ENCODE measurements at places on chromosomes 3 and 15.

- DNase-seq: no peak
Measured at GRCh38 chr15:82570721-82571508, 30.7 kb upstream of the RPS17 start.

DNA sequence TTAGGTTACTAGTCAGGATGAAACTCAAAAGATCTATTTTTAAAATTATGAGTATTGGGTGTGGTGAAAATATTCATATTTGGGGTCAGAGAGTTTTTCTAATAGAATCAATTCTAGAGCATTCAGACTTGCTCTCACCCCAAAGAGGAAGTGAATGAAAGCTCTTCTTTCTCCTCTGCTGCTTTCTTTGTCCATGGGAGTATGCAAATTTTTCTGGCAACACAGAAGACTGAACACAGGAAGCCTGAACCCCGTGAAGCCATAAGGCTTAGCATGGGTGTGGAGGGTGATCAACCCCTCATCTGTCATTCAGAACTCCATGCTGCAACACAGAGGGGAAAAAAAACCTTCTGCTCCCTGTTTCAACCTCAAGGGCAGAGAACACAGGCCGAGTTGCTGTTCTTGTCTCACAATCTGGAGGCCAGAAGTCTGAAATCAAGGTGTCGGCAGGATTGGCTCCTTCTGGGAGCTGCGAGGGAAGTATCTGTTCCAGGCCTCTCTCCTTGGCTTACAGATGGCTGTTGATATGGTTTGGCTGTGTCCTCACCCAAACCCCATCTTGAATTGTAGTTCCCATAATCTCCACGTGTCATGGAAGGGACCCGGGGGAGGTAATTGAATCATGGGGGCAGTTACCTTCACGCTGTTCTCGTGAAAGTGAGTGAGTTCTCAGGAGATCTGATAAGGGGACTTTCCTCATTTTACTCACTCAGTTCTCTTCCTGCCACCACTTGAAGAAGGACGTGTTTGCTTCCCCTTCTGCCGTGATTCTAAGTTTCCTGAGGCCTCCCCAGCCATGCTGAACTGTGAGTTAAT lies 33.7 kb upstream of the CD47 start:
- DNase-seq: peak; percentile 54

- no peak for DNase-seq
Measured at GRCh38 chr15:62444104-62445022, 279.3 kb upstream of the C2CD4B start.

DNA sequence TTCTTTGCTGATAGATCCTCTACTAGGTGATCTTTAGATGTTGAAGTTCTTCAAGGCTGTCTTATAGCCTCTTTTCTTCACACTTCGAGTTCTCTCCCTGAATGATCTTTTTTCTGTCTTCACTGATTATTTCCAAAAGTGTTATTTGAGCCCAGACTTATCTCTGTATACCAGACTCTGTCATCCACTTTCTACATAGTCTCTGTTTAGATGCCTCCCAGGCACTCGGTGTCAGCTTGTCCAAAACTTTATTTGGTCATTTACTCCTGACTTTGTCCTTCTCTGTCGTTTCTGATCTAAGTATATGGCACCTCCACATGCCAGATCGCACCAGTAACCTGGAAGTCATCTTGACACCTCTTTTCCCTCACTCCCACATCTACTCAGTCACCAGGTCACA lies 27.6 kb downstream of the KLHL18 start:
- DNase-seq: no peak

- DNase-seq: no peak
Measured at GRCh38 chr3:14513566-14514322, 26.4 kb downstream of the GRIP2 start.

- DNase-seq: no peak
Measured at GRCh38 chr3:43854916-43855315, 164.2 kb downstream of the ABHD5 start.

GRCh38 chr15:35362195-35362829 lies 183.7 kb downstream of the DPH6 start:
- DNase-seq: no peak

DNA sequence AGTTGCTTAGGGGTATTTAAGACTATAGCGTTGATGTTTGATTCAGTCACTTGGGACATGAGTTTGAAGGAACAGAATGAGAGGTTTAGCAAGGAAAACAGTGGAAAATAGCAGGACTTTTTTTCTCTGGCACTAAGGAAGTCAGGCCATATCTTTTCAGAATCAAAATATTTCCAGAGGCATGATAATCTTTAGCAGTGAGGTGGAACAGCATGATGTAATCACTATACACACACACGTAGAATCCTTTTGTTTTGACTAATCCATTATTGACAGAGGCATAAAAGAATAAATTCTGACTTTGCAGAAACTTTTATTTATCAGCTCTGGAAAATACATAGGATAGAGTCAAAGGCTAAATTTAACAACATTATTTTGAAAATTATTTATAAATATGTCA lies 174.1 kb downstream of the ZPLD1 start:
- no peak for DNase-seq

- DNase-seq: peak; percentile 98
Measured at GRCh38 chr15:84653910-84654688, at the start of gene WDR73. Gene WDR73, minus strand, starts transcription at chr15:84654283. Its CDS starts 9 bp downstream, at chr15:84654274.

DNA sequence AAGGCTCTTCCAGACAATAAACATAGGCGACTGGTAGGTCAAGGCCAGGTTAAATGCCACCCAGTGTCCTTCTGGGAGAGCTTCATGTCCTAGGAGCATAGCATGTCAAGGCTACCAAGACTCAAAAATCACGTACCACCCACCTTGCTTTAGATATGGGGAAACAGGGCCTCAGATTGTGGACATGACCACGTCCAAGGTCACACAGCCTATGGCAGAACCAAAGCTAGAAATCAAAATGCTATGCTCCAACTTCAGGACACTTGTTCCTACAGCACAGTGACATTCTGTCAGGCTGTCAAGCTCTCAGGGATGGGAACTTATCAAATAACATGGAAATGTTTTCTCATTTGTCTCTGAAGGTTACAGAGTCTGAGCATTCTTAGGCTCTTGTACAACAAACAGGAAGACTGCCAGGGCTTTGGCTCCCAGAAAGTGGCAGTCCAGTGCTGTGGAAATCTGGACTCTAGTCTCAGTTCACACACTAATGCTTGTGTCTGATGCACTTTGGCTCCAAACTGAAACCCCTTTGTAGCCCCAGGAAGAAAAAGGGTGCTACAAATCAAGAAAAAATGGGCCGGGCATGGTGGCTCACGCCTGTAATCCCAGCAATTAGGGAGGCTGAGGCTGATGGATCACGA lies 170.4 kb upstream of the LPP start:
- no peak for DNase-seq

GRCh38 chr3:49358884-49359225 lies 702 bp upstream of the GPX1 start:
- no peak for DNase-seq

DNA sequence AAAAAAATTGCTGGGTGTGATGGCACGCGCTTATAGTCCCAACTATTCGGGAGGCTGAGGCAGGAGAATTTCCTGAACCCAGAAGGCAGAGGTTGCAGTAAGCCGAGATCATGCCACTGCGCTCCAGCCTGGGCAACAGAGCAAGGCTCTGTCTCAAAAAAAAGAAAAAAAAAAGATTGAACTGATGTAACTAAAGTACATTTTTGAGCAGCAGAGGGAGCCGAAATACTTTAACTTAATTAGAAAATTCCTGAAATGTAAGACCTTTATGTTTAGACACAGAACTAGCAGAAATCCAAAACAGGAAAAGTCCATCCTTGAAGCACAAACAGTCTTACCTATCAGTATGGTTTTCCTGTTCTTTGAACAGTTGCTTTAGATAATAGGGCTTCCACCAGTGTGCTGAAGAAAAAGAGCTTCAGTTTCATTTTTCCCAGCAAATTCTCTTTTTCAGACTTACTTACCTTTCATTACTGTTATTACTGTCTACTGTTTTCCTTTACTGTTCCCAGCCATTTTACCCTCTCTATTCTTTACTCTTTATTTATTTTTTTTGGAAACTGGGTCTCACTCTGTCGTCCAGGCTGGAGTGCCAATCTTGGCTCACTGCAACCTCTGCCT lies 33.4 kb upstream of the ZNF609 start:
- DNase-seq: no peak

GRCh38 chr3:123859177-123859576 lies 25.0 kb downstream of the MYLK start:
- DNase-seq: no peak

DNA sequence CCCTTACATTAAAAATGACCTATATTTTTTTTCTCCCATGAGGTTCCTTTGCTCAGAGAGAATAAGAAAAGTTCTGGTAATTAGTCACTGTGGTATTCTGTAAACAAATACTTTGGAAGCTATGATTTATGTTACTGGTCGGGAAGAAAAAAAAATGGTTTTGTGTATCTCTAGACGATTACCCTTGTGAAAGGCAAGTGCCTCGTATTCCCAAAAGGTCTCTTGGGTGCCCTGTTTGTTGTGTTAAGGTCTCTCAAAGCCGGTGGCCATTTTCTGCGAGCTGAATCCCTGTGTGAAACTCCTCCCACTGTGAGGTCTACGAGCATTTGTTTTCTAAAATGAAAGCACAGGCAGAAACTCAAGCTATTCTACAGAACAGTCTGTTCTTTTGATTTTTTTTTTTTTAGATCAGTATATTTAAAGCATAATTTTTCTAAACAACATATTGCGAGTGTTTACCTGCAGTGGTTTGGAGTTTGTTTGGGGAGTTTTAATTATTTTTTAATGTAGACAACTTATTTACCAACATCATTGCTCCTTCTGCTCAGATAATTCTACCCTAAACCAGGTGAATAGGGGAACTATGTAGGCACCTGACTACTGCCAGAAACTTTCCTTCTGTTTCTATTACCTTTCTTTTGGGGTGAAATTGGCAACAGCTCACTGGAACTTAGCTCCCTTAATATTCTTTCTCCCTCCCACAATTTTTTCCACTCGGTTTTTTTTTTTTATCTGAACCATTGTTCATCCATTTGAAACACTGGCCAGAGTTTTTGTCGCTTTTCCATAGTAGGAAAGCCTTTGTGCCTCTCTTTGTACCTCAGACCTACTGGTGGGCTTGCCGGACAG lies 44.0 kb downstream of the ZBTB38 start:
- peak; percentile 28 for DNase-seq

- no peak for DNase-seq
Measured at GRCh38 chr3:97021778-97022177, 207.4 kb downstream of the EPHA6 start.

DNA sequence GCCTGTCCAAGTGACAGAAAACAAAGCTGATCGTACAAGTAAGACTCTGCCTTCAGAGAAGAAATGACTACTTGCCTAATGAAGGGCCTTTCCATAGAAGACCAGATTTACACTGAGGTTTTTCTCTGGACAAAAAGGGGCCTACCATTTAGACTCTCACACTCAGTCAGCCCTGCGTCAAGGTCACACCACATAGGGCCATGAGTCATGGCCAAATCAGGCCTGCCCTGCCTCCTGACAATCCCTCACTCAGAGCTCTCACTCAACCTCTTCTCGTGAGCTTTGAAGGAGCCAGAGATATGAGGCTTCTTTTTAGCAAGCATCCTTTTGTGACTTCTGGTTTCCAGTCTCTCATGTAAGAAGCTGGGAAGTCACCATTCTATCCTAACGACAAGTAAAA lies 68.1 kb upstream of the NMNAT3 start:
- no peak for DNase-seq

- DNase-seq: no peak
Measured at GRCh38 chr3:190492129-190492528, 21.8 kb upstream of the IL1RAP start.

DNA sequence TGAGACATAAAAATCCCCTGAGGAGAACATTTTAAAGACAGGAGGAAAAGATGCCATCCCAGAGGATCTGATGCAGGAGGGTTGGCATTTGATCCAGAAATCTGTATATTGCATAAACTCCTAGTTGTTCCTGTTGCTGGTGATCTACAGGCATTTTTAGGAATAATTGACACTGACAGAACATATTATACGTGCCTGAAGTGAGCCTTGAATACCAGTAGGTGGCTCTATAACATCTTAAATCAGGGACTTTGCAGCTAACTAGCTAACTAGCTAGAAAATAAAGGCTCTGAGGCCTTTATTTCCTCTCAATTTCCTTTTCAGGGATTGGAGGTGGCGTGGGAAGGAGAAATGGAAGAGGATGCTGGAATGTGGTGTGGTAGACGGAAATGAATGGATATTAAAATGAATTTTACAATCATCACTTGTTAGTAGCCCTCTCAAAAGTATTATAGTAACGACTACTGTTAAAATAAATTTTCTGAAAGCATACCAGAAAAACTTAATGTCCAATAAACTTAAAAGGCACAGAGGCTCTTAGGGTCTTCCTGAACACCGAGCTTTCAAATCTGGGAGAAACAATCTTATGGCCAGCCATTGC lies 73.8 kb upstream of the ZBED2 start:
- no peak for DNase-seq

GRCh38 chr3:64399205-64399800 lies 174.0 kb upstream of the PRICKLE2 start:
- DNase-seq: no peak

GRCh38 chr3:57100046-57100695 lies 39.7 kb downstream of the SPATA12 start:
- peak; percentile 47 for DNase-seq

- DNase-seq: peak; percentile 29
Measured at GRCh38 chr3:47578691-47579632, at the start of gene CSPG5. Gene CSPG5, minus strand, starts transcription at chr3:47578865. Its CDS starts 172 bp downstream, at chr3:47578693.

- DNase-seq: no peak
Measured at GRCh38 chr15:71167445-71168165, 52.3 kb downstream of the THSD4 start.

GRCh38 chr3:77256584-77257503 lies 216.9 kb downstream of the ROBO2 start:
- no peak for DNase-seq

DNA sequence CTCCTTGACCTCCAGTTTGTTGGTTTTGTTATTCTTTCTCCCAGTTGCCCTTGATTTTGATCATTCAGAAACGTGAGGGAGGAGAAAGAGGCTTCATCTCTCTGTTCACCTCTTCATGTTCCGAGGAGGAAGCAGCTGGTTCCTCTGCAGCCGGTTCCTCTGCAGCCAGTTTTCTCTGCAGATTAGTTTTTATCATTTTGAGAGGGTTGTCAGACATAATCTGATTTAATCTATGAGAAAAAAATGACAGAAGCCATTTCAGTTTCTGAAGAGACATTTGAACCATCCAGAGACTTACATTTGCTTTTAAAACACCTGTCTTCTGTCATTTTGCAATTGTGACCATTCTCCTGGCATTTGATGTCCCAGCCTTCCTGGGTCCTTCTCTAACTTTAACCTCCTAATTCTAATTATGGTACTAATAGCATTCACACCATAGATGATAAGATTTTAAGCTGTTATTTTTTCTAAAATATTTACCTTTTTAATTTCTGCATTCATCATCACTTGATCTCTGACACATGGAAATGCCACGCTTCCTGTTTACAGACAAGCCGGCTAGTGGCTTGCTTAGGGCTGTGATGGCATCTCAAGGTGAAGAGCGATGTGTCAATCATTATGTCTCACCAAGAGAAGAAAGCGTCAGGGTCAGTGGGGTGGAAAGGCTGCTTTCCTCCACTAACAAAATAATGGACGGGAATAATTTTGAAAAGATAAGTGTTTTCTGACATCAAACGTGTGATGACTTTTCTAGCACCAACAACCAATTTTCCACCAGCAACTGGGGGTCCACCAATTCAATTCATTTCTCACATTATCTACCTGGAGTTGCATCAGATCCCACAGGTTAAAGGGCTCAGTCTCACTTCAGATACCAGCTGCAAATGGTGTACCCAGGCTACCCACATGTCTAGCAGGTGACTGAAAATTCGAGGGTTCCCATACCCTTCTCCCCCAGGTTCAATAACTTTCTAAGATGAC lies 76.4 kb downstream of the CHRNA7 start:
- no peak for DNase-seq

- DNase-seq: no peak
Measured at GRCh38 chr3:166263460-166263859, 426.2 kb upstream of the BCHE start.

- no peak for DNase-seq
Measured at GRCh38 chr3:190581041-190581541, 67.2 kb downstream of the IL1RAP start.

All from stimulated activated CD4-positive, alpha-beta T cell treated with anti-CD3 and anti-CD28 coated beads, Interleukin-4, amount 100 ng/mL, for 1 hour (primary cell).